Stimulated activated CD4-positive, alpha-beta T cell treated with anti-CD3 and anti-CD28 coated beads, Interleukin-2, amount 100 ng/mL, for 48 hours (primary cell): ENCODE measurements at places on chromosomes 7 and 10.

GRCh38 chr10:62748386-62748785, 56.1 kb upstream of the ADO start:
- no peak for DNase-seq

DNA sequence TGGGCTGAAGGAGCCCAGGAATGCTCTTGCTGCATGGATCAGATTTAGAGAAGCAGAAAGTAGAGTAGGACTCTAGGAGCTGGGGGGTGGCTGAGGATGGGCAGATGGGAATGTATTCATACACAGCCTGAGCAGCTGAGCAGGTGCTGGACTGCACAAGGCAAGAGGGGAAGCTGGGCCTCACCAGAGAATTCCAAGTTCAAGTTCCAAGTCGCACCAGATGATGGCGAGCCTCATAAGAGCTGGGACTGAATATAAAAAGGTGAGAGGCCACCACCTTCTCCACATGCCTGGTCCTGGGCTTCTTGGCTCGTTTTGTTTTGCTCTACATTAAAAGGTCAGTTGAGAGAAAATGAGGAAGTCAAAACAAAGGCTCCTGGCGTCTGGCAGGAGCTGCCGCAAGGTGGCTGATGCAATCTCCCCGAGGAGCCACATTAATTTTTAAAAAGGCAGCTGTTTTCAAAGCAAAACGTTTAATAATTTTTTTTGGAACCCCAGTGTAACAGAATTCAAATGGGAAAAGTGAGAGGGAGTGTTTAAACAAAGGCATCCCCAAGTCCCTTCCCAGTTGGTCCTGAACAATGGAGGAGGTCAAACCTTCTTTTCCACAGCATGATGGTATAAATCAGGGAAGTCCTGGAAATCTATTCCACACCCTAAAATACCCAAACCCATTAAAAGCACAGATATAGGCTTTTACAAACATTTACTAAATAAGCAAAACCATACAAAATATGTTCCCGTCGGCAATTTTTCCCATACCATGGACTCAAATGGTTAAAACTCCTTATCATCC, 9.5 kb downstream of the CYREN start:
- no peak for DNase-seq

DNA sequence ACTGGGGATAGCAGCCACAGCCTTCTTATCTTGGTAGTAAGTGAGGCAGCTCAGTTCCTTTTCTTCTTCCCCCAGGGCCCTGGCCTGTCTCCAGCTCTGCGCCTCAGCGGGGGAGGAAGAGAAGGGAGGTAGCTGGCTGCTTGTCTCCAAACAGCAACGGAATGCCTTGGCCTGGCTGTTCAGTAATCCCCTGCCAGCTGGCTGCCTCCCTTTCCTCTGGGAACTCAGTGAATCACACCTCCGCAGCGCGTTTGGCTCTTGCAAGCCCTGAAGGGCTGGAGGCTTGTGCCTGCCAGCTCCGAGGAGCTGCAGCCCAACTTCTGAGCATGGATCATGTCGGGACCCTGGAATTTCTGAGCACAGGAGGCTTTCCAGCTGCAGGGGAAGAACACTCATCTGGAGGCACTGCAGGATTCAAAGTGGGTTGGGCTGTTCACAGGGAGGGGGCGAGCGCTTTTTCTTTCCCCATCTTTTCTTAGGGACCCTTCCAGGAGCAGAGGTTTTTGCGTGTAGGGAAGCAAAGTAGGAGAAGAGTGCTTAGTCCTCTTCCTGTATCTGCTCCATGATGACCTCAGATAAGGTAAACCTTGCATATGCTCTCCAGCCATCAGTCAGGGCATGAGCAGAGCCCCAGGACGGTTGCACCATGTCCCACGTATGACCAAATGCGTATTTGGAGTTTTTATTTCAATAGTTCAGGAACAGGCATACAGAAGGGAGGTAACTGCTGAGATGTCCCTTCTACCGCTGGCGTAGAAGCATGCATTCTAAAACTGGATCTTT, 253.2 kb upstream of the INHBA start:
- DNase-seq, result no peak

DNA sequence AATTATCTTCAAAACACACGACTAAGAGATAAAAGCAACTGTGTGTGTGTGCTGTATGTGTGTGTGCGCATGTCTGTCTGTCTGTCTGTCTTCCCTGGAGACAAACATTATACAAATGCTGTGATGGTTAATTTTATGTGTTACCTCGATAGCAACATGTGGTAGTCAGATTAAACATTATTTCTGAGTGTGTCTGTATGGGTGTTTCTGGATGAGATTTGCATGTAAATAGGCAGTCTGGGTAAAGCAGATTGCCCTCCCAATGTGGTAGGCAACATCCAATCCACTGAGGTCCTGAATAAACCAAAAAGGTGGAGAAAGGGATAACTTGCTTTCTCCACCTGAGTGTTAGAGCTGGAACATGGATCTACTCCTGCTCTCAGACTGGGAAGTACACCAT, 67.9 kb downstream of the SLC25A13 start:
- DNase-seq, result no peak

- no peak for DNase-seq
Measured at GRCh38 chr7:51275532-51275931, 41.1 kb downstream of the COBL start.

DNA sequence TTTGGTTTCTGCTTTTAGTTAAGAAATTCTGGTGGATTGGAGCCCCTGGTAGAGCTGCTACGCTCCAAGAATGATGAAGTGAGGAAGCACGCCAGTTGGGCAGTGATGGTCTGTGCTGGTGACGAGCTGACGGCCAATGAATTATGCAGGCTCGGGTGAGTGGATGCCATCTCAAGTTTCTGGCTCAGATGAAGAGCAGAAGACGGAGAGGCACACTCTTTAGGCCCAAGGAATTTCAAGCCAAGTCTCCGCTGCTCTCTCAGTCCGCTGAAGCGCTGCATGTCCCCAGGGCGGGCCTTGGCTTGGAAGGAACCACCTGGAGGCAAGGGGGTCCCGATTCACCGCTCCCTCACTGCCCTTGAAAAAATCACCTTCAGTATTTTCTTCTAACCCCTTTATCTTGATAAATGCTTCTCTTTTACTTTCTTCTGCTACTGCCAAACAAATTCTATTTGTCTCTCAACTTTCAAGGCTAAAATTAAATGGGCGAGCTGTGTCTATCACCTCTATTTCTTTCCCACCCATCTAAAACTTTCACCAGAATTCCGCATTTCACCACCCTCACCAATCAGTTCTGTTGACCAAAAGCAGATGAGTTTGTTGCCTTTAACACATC, 74.2 kb downstream of the ARMC3 start:
- no peak for DNase-seq

- DNase-seq, result no peak
Measured at GRCh38 chr7:87561102-87561501, 39.6 kb downstream of the ABCB1 start.

GRCh38 chr7:157151626-157152339, 13.1 kb downstream of the UBE3C start:
- no peak for DNase-seq

GRCh38 chr10:73796766-73797165, 11.4 kb downstream of the ZSWIM8 start:
- DNase-seq, result no peak

- peak; percentile 50 for DNase-seq
Measured at GRCh38 chr10:91162495-91163268, 57.8 kb upstream of the PCGF5 start.

DNA sequence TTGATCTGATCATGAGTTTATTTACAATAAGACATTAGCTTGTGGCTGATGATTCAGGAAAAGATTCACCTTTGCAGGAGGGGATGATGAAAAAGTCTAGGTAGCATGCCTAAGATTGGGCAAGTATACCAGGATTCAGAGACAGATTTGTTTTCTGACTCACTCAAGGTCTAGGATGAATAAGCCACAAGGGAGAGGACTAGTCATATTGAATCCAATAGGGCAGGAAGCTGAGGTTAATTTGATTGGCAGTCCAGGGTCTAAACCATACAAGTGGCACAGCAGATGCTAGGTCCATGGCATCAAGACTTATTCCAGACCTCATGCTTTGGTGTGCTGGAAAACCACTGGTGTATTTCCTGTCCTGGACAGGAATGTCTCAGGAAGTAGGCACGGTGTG, 1133.4 kb downstream of the XPNPEP1 start:
- no peak for DNase-seq

DNA sequence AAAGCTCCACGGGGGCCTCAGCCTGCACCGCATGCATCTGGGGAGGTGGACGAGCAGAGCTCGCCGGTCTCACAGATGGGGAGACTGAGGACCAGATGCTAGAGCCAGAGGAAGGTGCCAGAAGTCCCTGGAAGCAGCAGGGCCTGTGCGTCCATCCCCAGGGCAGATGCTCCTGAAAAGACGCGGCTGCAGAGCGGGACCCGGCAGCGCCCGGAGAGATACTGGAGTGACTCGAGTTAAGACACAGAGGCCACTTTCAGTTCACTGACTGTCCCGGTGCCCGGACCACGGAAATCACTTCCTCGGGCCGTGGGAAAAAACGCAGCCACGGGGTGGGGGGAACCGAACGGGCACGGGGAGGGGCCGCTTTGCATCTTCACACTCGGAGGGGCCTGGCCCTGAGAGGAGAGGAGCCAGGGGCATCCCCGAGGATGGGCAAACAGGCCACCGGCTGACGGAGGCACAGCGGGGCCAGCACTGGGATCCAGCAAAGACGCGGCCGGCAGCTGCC, 85.4 kb downstream of the FOXL3 start:
- no peak for DNase-seq

GRCh38 chr10:96556003-96556402, 30.8 kb downstream of the TM9SF3 start:
- DNase-seq, result no peak

DNA sequence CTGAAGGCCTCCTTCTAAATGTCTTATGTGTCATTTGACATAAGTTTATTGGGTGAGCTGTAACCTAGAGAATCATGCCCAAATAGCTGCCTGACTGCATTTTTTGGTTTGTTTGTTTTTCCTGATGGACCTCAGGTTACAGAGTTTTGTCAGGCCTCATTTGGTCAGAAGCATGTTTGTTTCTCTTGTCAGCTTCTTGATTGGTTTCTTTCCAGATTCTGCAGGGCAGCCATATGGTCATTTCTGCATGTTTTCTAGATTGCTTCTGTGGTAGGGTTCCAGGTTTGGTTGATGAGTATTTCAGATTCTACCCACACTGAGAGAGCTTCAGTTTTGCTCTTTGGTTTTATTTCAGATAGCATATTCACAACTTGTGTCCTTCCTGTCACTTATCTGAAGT, 28.0 kb downstream of the GLCCI1 start:
- no peak for DNase-seq

DNA sequence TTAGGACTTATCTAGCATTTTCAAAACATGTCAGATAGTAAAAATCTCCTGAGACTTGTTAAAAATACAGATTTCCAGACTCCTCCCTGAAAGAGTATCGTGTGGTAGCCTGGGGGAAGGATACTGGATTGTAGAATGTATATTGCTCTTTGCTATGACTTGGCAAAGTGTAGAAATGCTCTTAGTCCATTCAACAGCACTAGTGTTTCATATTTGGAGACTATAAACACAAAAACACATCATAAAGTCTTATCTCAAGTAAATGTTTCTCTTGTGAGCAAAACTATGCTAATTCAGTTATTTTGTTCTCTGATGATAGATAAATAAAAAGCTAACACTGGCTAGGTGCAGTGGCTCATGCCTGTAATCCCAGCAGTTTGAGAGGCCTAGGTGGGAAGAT, 137.5 kb upstream of the PRPS1L1 start:
- DNase-seq, result no peak

DNA sequence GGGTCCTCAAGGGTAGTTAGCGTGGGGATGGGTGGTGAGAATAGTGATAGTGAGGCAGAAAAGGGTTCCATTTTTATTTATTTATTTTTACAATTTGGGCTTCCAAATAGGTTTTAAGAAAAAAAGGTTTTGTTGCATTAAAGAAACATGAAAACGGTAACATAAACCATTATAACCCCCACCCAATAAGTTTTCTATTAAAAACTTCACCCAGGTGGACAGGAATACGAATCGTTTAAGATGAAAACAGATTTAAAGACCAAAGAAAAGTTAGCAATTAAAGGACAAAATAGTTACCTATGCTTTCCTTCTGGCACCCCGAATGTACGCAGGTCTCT, 78.7 kb downstream of the ZFAND4 start:
- DNase-seq, result no peak

- no peak for DNase-seq
Measured at GRCh38 chr7:111787741-111788140, 225.4 kb upstream of the IMMP2L start.

DNA sequence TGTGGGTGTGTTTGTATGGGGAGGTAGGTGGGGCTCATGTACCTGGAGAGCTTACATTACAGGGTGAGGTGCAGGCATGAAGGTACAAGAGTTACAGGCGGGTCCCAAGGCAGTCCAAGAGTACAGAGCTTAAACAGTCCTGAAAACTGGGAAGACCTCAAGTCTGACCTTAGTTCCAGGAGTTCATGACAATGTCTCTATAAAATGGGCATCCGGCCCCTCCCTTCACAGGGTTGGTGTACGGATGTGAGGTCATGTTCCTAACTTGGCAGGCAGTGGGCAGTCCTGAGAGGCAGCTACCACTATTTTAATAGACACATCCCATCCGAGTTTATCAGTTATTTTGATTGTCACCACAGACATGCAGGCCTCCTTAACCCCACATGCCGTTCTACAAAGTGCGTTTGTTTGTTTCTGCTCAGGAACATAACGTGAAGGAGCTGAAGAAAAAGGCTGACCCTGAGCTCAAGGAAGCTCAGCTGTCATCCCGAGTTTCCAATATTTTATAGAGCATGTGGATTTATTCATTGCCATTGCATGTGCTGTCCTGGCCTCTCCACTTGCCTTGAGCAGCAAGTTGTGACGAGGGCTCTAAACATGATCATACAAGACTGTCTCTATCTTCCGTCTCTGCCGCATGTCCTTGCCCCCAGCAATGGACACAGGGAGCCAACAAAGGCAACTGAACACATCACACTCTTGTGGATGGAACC, 647.5 kb upstream of the IGFBP3 start:
- DNase-seq, result no peak

DNA sequence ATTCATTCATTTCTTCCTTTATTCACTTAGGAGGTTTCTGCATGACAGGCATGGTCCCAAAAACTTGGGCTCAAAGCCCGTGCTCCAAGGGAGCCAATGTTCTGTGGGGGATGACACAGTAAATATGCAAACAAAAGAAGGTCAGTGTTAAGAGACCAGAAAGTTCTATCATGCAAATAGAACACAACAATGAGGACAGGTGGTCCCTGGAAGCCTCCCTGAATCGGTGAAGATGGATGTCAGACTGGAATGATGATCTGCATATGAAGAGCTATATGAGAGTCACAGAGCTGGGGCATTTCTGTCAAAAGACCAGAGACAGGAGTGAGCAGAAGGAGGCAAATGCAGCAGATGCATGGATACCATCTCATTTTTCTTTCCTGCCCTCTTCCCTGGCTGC, 129.0 kb downstream of the ABCA13 start:
- no peak for DNase-seq

GRCh38 chr7:74275401-74275881, 13.8 kb upstream of the CLIP2 start:
- DNase-seq, result no peak

- no peak for DNase-seq
Measured at GRCh38 chr7:107700570-107700969, 39.9 kb downstream of the SLC26A4 start.

- no peak for DNase-seq
Measured at GRCh38 chr7:36986511-36986933, 262.2 kb upstream of the AOAH start.

- no peak for DNase-seq
Measured at GRCh38 chr10:67662415-67662814, 33.6 kb downstream of the CTNNA3 start.

GRCh38 chr7:44639671-44640321, 33.4 kb downstream of the OGDH start:
- no peak for DNase-seq

- DNase-seq, result no peak
Measured at GRCh38 chr10:34018129-34018528, 683.7 kb upstream of the NRP1 start.
